ENCODE measurements at places on chromosomes 2 and 18.

GRCh38 chr2:44955593-44956392 is 14.3 kb downstream of the SIX3 start:
- peak; percentile 44 for DNase-seq

- DNase-seq: no peak
Observed at GRCh38 chr2:37858400-37858711, 66.7 kb upstream of the RMDN2 start.

DNA sequence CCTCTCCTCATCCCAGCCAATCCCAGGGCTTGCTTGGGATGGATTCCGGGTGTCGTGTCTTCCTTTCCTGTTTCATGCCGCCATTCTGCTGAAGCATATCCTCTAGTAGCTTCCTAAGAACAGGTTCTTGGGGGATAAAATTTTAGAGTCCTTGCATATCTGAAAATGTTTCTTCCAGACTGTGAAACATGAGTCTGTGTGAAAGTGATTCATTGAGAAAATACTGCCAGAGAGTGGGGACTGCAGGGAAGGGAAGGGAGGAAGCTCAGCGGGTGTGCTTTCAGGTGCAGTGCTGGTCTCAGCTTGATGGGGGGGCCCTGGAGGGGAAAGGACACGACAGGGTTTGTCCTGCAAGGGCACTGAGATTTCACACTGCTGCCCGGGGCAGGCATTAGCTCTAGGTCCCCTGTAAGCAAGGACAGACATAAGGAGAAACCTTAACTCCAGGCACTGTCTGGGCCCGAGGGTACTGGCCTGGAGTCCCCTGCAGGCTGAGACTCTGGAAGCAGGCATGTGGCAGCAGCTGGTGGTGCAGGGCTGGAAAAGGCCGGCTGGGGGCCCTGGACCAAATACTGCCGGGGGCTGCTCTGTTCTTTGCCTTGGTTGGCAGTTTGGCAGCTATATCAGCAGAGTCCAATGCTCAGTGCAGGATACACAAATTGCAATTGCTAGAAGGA is 97.6 kb upstream of the HS6ST1 start:
- no peak for DNase-seq

GRCh38 chr18:63258749-63259566 is 60.6 kb downstream of the BCL2 start:
- DNase-seq: no peak

DNA sequence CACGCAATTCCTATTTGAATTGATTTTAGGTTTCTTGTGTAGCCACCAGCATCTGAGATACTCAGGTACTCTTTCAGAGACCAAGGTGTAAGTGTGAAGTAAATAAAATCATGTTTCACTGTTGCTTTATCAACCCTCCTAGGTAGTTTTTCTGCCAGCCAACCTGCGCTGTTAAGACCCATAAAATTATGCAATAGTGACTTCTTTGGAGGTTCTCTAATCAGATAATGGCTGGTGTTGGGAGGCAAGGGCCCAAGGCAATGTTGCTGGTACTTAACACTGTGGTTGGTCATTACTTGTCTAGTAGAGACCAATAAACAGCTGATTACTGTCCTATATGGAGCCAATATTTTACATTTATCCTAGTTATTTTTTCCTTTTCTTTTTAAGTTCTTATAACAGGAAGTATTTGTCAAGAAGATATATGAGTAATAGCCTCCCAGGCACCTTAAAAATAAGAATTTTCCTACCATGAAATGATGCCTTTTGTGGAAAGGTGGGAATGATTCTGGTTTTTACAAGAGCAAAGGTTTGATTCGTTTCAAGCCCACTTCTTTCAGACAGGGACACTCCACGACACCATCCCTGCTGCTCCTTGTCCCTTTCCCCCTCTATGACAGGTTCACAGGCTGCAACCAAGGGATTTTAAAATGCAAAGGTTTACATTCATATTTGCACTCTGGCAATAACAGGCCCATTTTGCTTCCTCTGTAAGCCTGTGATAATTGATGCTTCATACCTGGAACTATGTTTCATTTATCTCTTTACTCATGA is 259.3 kb downstream of the MEIS1 start:
- DNase-seq: no peak

DNA sequence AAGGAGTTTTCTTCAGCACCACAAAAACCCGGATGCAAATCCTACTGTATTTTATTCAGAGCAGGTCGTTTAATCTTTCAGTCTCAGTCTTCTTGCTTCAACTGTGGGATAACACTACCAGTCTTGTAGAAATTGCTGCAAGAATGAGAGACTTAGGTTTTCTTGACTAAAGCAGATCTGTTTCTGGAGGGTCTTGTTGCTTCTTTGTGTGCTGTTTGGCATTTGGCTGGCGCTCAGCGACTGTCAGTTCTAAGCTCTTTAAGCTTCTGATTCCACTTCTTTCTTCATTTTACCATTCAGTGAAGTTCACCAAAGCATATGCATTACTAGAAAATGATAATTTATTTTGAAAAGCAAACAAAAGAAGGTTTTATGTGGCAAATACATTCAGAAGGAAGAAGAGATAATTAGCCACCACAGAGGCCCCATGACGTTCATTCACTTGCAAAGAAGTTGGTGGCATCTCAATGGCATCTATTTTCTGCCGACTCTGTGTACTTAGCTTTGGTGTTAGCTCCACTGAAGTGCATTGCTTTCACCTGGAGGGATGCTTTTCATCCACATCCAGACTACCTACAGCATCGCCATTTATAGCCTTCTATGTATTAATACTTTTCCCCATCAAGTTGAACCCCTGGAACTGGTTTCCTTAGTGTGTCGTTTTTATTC is 53.7 kb downstream of the TRIB2 start:
- no peak for DNase-seq

- DNase-seq: no peak
Observed at GRCh38 chr2:174682578-174683391, 81.5 kb downstream of the CHRNA1 start.

DNA sequence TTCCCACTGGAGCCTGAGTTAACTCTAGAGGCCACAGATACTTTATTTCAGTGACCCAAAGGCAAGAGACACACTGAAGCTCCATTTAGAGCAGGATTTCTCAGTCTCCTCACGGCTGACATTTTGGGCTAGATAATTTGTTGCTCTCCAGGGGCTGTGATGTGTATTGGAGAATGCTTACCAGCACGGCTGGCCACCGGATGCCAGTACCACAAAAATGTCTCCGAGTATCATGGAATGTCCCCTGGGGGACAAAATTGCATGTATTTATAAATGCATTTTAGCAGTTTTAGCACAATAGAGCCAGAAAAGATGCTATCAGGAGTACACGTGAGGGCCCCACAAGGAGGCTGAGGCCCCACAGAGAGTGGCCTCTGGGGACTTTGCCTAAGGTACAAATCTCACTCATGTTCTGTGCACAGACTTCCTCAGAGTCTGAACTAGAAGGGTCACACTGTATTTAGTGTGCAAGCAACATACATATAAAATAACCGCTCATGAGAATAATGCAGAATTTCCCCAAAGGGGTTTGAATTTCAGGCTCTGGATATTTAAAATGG is 20.5 kb upstream of the DCC start:
- DNase-seq: no peak

GRCh38 chr18:61908661-61909060 is 15.9 kb upstream of the RNF152 start:
- no peak for DNase-seq

- DNase-seq: no peak
Observed at GRCh38 chr2:18625563-18625962, 36.2 kb upstream of the NT5C1B start.

DNA sequence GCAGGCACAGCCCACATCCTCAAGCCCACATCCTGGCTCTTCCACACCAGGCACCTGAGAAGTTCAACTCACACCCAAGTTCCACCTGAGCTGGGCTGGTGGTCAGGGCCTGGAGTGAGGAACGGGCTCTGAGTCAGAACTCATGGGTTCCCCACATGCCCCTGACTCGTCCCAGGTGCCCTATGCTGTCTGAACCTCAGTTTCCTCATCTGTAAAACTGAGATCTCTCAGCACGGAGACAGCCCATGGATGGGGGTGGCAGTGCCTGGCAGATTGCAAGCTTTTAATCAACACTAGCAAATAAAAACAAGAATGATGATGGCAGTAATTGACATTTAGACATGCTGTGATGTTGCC is 307.8 kb downstream of the NDUFA10 start:
- no peak for DNase-seq

Data from stimulated activated CD4-positive, alpha-beta T cell treated with anti-CD3 and anti-CD28 coated beads, TNF-alpha, amount 100 ng/mL, for 1 hour (primary cell).